Stimulated activated CD8-positive, alpha-beta memory T cell treated with anti-CD3 and anti-CD28 coated beads, Interleukin-15, amount 100 ng/mL, for 4 hours (primary cell): ENCODE measurements at places on chromosomes 6 and 20.

- no peak for DNase-seq
Observed at GRCh38 chr6:10272591-10272990, 142.3 kb downstream of the TFAP2A start.

DNA sequence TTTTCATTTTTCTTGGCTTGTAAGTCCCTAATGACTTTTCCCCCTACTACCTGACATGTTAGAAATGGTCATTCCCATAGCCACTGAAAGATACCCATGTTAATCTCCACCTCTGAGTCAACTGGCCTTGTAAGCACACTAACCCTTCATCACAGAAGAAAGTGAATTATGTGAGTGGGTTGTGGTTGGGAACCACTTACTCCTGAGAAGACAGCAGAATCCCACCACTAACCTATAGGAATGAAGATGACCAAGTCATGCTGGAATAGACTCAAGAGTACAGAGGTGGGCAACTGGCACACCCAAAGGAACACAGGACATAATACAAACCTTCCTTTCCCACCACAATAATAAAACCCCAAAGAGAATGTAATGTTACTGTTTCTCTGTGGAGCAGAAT lies 30.1 kb downstream of the RAMACL start:
- no peak for DNase-seq

- DNase-seq, result no peak
Observed at GRCh38 chr20:8578161-8578865, 446.2 kb downstream of the PLCB1 start.

DNA sequence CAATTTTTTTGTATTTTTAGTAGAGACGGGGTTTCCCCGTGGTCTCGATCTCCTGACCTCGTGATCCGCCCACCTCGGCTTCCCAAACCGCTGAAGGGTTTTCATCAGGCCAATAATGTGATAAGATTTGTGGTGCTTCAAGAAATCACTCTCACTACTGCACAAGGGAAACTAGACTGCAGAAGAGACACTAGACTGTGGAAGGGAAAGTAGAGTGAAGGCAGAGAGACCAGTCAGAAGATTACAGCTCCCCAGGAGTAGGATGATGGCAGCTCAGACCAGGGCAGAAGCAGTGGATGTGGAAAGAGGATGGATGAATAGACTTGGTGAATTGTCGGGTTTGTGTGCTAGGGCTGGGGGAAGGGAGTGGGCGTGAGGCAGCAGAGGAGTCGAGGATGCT lies 48.0 kb upstream of the GTSF1L start:
- DNase-seq, result no peak

- no peak for DNase-seq
Observed at GRCh38 chr6:136784910-136785746, 7.1 kb downstream of the MAP3K5 start.

DNA sequence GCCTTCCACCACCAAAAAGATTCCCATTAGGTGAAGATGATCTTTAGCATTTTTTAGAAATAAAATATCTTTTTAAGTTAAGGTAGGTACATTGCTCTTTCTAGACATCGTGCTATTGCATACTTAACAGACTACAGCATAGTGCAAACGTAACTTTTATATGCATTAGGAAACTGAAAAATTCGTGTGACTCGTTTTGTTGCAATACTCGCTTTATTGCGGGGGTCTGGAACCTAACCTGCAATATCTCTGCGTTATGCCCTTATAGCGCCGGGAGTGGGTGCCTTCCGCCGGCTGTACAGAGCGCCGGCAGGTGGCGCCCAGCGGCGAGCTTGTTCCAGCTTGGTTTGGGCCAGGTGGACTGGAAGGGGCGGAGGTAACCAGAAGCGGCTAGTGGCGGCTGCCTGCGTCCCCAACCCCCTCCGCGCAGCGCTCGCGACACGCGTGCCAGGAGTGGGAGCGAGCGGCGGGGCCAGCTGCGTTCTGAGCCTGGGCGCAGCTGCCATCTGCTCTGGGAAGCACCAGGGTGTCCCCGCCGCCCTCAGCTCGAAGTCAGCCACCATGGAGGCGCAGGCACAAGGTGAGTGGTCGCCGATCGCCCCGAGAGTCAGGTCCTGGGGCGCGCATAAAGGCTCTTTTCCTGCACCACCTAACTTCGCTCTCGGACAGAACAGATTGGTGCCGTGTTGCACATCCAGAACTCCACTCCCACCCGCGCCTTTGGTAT lies at the start of gene TPD52L1:
Gene TPD52L1 (plus strand): TSS at position 383 of the 727 bp plus-strand sequence. CDS start 179 bp downstream, at position 562.
- peak; percentile 10 for DNase-seq

DNA sequence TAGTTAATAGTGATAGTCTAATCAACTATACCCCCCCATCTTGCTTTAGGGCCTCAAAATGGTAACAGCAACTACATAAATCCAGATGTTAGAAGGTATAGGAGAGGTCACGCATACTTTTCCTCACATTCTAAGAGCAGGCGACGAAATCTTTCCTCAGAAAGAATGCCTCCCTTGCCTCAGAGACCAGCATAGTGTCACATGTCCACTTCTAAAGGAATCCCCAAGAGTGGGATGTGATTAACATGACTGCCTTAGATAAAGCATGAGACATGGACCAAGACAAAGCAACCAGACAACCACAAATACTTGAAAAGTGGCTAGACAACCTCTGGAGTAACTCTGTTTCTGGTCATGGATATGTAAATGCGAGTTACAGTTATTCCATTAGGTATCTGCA lies 710.7 kb downstream of the EYS start:
- no peak for DNase-seq

- DNase-seq, result no peak
Observed at GRCh38 chr6:7637533-7637932, 47.5 kb downstream of the SNRNP48 start.

DNA sequence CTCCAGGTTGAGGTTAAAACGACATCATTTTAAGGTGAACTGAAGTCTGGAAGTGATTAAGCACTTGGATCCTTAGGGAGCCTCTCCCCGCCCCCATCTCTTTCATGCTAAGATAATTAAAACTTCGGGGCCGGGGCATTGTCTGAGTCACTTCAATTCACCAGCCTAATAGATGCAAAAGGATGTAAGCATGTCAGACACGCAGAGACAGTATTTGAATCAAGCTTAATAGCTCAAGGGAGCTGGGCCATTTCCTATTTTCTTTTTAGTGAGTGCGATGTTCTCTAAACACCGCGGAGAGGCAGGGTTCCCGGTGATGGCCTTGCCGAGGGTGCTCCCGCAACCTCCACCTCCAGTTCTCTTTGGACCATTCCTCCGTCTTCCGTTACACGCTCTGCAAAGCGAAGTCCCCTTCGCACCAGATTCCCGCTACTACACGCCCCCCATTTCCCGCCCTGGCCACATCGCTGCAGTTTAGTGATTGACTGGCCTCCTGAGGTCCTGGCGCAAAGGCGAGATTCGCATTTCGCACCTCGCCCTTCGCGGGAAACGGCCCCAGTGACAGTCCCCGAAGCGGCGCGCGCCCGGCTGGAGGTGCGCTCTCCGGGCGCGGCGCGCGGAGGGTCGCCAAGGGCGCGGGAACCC lies 516 bp upstream of the IRF4 start:
- DNase-seq, result no peak

DNA sequence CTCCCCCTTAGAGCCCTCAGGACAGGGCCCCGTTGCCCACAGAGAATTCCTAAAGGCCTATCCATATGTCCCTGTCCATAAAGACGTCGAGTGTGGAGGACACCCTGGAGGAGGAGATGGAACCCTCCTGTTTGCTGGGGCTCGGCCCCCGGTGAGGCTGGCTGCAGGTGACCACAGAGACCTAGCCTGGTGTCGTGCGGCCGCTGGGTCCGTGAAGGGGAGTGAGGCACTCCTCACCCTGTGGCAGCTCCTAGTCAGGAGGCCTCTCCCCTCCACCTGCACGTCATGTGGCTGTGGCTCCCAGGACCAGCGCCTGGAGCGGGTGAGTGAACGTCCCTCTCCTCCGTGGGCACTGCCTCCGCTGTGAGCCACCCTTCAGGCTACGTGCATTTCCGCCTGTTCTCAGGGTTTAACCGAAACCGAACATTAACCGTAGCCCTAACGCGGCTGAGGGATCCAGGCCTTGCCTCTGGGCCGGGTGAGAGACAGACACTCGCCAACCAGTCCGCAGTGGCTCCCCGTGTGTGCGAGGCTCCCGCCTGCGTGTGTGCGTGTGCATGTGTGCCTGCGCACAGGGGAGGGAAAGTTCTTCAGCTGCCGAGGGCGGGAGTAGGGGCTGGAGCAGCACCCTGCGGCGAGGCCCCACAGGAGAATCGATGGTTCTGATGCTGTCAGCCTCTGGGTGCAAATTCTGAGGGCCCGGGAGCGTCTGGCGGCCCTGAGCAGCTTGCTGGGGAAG lies 5.9 kb upstream of the TCEA2 start:
- DNase-seq, result no peak

GRCh38 chr20:53859684-53860083 lies 210.7 kb downstream of the BCAS1 start:
- DNase-seq, result no peak

DNA sequence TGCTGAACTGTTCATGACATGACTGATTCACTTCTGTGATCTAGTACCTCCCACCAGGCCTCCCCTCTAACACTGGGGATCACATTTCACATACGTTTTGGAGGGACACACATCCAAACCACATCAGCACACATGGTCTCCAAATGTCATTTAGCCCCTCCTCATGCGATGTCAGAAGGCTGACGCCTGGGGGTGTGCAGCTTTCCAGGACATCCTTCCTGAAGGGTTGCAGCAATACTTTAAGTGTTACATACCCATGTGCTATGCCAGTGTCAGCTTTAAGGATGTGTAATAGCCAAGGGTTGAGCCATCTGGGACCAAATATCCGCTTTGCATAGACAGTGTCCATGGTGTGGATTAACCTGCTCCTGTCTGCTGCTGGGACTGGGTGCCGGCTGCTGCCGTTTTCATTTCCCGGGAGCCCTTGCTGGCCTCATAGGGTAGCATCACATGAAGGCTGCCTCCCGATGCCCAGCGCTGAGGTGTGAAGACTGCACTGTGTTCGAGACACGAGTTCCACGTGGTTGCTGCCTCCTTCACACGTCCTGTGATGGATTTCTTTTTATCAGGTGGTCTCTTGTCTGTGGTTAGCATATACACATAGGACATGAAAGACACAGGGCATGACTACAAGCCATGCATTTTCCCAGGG lies 219.0 kb downstream of the THBS2 start:
- no peak for DNase-seq

DNA sequence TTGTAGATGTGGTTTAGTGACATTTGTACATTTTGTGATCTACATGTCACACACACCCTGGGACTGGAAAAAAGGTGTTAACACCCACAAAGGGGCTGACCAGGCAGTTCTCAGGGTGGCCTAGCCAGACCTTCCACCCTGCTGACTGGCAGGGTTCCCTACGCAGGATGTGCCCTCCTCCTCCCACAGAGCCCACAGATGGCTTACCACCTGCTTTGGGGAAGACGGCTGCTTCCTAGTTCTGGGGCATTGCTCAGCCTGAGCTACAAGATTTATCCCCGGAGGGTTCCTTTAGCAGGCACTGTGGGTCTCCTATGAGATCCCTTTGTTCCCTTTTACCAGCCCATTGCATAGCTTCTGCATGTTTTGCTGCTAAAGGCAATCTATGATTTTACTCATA lies 35.1 kb downstream of the SNAP25 start:
- DNase-seq, result no peak

GRCh38 chr6:93319304-93319703 lies 100.1 kb downstream of the EPHA7 start:
- no peak for DNase-seq

DNA sequence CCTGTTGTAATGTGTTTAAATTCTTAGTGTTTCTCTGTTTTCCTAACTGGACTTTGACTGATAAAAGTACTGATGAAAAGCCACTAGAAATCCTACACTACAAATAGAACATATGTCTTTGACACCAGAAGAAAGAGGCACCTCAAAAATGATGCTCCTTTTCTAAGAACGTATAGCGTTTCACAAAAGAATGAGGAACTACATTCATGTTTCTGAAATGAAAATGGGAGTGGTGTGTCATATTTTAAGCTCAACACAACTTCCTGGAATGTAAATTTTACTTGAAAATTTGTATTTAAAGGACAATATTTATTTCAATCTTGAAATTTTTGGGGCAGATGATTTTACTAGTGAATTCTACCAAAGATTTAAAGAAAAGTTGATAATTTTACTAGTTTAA lies 35.3 kb downstream of the KIAA0408 start:
- no peak for DNase-seq

DNA sequence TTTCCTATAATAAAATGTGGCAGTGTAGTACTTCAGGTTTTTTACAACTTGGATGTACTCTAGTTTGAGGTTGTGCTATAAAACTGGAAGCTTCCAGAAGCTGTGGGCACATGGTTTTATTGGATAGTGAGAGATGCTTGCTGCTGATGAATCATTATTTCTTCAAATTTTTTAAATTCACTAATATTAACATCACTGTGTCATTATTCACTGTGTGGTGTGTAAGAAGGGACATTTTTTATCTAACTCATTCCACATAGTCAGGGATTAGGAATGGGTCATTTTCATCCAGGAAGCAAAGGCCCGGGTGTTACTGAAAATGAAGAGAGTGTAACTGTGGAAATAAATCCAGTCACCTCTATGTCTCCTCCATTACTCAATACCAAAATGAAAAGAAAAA lies 421.0 kb downstream of the TENT5A start:
- DNase-seq, result no peak

DNA sequence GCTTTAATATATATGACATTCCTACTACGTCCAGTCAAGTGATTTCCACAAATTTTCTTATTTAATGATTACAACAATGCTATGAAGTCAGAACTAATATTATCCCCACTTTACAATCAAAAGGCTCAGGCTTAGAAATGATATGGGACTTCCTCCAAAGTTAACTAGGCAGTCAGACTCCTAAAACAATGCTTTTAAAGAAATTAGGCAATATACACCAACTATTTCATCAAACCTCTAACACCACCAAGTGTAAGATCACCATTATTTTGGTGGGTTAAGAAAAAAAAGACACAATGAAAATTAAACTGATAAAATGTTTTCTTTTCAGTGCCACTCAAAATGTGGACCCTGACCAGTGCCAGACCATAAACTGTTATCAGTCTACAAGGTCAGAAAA lies 256.1 kb upstream of the RUNX2 start:
- DNase-seq, result no peak

GRCh38 chr6:22250486-22250885 lies 46.4 kb downstream of the PRL start:
- no peak for DNase-seq

GRCh38 chr6:314377-314776 lies 22.1 kb downstream of the DUSP22 start:
- DNase-seq, result no peak

DNA sequence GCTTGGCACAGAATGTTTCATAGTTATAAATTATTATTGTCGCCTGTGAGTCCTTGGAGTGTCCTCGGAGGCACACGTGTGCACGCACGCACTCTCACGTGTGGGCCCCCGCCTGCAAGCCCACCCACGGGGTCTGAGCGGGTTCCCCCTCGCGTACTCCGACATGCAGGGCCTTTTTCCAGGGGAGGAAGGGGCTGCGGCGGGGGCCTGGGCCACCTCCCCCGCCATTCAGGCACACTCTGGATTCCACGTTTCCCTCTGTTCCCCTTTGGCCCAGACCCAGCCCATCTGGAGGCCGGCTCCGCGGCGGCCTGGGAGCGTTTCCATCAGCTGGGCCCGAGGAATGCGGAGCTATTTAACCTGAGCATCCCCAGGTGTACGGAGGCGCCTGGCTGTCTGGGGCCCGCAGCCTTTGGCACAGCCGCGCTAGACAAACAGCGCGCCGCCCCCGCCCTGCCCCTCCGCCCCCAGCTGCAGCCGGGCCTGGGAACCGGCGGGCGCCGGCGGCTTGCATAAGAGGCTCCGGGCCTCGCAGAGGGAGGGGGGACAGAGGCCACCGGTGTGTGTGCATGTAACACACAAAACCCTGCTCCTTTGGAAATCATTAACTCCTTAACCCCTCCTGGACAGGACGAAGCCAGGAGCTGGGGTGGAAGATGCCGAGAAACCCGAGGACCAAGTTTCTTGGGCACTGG lies 3.3 kb downstream of the ID1 start:
- no peak for DNase-seq
